Colonic mucosa (tissue), 4 donors: ENCODE measurements at places on chromosomes 7 and 10. TPM values are rescaled to one million over a fixed set of nuclear protein-coding genes. Genes with fewer than 3 reads are reported as not detected.

DNA sequence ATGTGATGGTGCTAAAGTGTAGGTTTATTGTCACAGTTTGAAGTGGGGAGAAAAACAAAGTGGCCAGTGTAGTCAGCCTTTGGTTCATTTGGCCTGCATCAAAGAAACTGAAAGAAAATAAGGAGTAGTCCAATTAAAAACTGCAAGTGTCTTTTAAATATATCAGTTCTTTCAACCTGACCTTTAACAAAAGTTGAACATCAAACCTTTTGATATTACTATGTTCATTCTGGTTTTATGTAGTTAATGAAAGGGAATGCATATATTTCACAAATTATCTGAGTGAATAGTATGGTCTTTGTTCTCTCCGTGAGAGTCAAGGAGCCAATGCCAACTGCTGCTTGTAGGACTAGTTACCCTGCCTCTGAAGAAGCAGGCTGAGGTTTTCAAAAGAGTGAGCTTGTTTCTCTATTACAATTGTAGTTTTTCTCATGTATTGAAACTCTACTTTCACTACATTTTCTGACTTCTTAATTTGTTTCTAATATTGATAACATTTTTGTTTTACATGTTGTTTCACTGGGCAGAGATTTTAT is 1160.8 kb upstream of the LRRTM3 start:
- no peak for DNase-seq

DNA sequence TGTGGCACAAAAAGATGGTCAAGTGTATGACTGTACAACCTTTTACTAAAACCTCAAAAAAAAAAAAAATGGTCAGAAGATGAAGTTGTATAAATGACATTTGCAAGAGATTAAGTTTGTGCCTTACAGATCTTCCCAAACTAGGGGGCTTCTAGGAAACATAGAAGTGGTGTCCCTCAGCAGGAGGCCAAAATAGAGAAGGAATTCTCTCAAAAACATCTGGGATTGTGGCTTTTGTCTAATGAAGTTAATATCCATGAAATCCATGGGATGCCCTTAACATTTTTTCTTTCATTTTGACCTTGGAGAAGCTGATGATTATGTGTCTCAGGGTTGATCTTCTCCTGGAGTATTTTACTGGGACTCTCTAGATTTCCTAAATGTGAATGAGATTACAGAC is 62.2 kb downstream of the CASD1 start:
- DNase-seq, result no peak

DNA sequence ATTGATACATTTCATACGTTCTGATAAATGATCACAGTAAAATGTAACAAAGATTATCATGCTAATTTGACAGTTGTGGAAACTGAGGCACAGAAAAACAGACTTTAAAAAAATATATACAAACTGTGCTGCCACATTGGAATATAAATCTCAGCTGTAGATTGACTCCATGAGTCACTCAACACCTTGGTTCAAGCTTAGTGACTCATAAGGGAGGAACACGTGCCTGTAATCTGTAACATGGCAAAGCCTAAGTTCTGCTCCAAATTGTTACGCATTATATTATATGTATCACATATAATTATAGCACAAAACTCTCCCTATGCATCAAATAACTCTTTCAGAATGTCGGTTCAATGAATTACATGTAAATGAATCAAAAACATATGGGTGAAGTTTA is 1047.5 kb downstream of the GATA3 start:
- no peak for DNase-seq

GRCh38 chr7:149885191-149886017 is 11.6 kb downstream of the ATP6V0E2 start:
- peak; percentile 13 for DNase-seq

DNA sequence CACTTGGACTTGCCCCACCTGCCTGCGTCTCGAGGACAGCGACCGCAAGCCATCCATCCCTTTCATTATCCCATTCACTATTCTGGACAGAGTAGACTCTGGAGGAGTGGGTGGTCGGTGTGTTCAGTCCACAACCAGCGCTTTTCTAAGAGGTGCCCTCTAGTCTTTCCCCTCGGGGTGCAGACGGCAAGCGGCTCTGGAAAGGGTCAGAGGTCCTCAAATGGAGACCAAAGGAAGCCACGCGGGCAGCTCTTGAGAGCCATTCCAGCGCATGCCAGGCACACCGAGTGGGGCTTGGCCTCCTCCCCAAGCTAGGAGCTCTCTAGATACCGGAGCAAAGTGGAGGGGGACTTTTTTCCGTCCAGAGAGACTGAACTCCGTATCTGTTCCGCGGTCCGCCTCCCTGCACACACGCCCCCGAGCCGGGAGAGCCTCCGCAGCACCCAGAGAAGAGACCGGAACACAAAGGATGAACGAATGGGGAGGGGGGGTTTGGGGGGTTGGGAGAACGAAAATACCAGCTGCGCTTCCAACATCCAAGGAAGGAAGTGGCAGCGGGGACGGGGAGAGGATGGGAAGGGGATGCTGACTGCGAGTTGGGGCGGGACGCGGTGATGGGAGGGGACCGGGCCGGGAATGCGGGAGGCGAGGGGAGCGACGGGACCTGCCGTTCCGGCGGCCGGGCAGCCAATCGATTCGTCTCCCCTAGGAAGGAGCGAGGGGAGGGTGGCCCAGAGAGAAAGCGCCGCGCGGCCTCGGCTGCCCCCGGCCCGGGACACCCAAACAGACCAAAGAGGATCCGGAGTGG is 515 bp downstream of the GSDME start:
- peak; percentile 28 for DNase-seq

- no peak for DNase-seq
Observed at GRCh38 chr10:113239566-113240350, 289.7 kb downstream of the TCF7L2 start.

GRCh38 chr7:134337980-134338379 is 21.2 kb upstream of the SLC35B4 start:
- DNase-seq, result no peak

DNA sequence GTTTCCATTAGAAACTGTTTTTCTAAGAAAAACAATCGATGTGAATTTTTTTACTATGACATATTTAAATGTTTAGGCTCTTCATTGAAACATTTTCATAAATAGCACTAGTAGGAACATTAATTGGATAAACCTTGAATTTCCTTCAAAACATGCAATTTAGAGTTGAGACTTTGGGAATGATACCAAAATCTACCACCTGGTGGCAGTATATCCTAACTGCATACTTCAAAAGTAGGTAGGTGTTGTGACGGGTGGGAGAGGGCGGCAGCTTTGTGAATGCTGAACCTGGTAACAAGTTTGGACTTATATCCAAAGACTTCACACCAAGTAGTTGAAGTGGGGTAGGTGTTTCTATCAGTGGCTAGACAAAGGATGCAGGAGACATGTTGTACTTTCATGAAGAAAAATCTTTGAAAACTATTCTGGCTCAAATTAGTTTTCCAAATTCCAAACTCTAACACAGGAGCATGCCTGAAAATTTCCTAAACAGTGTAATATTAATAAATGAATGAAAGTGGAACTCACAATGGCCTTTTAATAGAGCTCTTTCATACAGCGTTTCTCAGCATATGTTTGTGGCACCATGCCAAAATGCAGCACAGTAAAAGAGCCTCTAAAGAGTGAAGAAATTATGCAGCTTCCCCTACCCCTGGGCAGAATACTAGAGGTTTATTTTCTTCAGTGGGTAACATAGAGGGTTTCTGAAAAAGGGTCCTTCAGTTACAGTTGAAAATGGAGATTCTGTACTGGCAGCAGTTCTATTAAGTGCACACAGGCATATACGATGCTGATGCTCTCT is 201.0 kb upstream of the TPK1 start:
- peak; percentile 32 for DNase-seq

DNA sequence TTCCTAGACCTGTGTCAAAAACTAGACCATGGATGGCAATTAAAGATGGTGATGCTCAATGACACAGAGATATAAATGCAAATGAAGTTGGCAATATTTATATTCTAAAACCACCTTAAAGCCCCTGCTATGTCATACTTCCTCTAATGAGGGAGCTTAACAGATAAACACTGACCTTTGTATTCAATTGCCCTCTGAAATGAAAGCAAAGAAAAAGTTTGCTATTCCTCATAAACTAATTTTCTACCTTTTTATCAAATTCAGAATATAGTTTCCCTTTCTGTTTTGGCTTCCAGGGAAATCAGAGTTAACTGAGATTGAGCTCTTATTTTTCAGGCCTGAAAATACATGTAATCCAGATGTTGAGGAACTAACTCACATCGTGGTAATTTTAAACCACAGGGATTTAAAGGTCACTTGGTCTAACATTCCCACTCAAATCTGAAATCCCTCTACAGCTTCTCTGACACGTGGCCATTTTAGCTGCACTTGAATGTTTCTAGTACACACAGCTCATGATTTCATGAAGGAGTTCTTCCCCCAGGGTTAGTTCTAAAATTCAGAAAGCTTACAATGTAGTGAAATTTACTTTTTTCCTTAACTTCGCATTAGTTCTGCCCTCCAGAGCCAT is 37.9 kb upstream of the ABCB5 start:
- DNase-seq, result no peak

- DNase-seq, result no peak
Observed at GRCh38 chr7:107446531-107446930, 23.3 kb upstream of the GPR22 start.

GRCh38 chr7:131103997-131104396 is 223.7 kb upstream of the MKLN1 start:
- no peak for DNase-seq

- DNase-seq, result no peak
Observed at GRCh38 chr7:44461387-44461786, 29.1 kb downstream of the NUDCD3 start.

- no peak for DNase-seq
Observed at GRCh38 chr10:6267941-6268340, 65.2 kb downstream of the PFKFB3 start.

DNA sequence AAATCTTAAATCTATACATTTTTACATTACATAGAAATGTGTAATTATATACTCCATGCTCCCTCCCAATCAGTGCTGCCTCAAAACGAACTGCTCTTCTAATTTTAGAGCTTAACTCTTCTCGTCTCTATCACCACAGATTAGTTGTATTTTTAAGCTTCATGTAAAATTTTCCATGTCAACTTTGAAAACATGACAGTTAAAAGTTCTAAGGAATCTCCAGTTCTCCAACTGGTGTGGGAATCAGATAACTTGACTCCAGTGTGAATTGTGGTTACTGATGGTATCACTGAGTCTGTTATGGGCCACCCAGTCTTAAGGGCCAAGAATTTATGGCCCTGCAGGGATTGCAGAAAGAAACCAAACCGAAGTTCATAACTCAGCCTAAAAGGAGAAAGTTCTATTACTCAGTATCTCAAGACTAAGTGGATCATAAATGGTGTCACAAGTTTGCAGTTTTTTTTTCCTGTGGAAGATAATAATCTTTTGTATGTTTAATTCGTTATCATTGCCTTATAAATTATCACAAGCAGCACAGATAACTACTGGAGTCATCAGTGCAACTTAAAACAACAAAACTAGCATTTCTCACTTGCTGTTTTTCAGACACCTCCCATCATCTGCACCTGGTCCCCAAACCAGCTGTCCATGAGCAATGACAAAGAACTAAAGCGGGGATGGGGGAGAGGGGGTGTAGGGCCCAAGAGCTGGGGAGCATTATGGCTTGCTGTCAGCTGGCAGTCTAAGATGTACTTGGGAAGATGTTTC is 31.5 kb upstream of the KMT2E start:
- no peak for DNase-seq

DNA sequence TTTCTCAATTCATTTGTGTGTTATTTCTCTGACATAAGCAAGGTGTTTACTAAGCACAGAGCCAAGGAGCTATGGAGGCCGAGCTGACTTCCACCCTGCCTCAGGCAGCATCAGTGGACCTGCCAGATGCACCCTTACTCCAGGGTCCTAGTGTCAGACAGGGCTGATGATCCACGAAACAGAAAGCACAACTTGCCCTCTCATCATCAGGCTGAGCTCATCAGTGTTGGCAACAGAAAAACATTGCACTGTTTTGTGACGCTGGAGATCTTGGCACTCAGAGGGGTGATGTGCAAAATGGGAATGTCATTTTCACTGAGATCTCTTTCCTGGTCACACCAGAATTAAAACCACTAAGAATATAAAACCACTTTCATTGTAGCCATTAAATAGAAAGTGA is 201.8 kb downstream of the GLI3 start:
- no peak for DNase-seq

DNA sequence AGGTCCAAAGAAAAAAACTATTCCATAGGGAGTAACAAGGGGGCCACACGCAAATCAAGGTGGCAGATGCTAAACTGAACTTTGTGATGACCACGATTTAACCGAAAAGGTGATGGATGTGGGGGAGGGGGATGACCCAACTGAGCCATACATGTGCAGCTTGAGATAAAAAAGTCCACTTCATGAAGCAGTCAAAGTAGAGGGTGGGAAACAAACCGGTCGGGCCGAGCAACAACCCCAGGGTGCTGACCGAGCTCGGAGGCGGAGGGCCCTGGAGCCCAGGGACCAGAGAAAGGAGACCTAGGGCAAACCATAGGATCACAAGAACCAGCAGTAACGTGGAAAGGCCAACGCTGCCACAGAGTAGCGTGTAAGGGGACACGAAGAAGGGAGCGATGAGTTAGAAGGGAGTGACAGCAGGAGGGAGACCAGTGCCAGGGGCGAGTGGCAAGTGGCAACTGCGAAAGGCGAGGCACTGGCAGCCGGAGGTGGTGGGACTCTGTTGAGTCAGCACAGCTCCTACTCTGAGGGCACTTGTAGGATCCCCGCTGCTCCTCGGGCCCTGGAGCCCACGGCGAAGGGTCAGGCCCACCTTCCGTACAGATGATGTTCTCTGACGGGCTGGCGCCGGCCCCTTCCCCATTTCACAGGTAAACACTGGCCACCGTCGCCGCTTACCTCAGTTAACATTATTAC is 540 bp downstream of the SNX13 start:
- DNase-seq, result peak; percentile 70

DNA sequence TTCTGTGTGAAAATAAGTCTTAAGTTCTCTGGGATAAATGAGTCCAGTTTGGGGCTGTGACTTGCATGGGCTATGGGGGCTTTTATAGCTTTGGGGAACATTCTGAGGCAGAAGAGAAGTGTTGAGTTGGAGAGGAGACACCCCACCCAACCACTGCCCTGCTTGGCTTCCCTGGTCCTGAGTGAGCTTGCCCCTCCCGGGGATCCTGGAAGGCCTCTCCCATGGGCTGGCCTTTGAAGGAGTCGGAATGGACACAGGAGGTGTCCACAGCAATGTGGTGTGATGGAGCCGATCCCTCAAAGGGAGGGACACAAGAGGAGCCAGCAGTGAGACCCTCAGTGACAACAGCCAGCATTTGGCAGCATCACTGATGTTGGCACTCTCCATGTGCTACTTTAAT is 89.8 kb downstream of the GLRX3 start:
- no peak for DNase-seq

DNA sequence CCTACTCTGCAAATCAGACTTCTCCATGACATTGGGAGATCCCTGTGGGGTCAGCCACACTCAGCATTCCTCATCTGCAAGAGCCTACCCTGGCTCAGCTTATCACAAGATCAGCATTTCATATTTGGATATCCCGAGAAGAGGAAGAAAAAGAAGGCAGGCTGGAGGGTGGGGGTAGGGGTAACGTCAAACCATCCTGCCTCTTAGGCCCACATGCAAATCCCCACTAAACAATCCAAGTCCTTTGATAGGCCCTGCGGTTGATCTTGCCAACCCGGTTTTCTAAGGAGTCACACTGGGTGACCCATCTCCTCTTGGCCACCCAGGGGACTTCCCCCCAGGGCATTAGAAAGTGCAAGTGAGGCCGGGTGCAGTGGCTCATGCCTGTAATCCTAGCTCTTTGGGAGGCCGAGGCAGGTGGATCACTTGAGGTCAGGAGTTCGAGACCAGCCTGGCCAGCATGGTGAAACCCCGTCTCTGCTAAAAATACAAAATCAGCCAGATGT is 128.0 kb upstream of the CALN1 start:
- no peak for DNase-seq

SLC13A4 gene
- total RNA-seq, result not detected

PTTG1IP2 gene
- not detected for total RNA-seq

SEMA3D gene
- 0.86 TPM for total RNA-seq

TFPI2 gene
- total RNA-seq, result 1.6 TPM

TMEM184A gene
- 35.8 TPM for total RNA-seq

FAM237B gene
- not detected for total RNA-seq
